ENCODE measurements at places on chromosomes 4 and X. TPM values are rescaled to one million over a fixed set of nuclear protein-coding genes. Genes with fewer than 3 reads are reported as not detected.

The RHOXF2B gene
- total RNA-seq, result not detected

The SERPINA7 gene
- total RNA-seq, result not detected

The HSFX2 gene
- total RNA-seq, result 1.2 TPM

The CSAG1 gene
- not detected for total RNA-seq

The UNC5C gene
- 0.45 TPM for total RNA-seq

The KCND1 gene
- total RNA-seq, result 1.00 TPM

The RHOXF2 gene
- not detected for total RNA-seq

The ADGRL3 gene
- total RNA-seq, result 15.7 TPM

The SOX3 gene
- 3.9 TPM for total RNA-seq

The ASIC5 gene
- not detected for total RNA-seq

The UGT2B11 gene
- total RNA-seq, result not detected

- no peak for DNase-seq
Measured at GRCh38 chr4:145545538-145546174, 64.0 kb downstream of the SMAD1 start.

- no peak for DNase-seq
Measured at GRCh38 chrX:39640866-39641265, 456.9 kb downstream of the BCOR start.

GRCh38 chr4:177938226-177938625, 496.0 kb upstream of the AGA start:
- no peak for DNase-seq

- no peak for DNase-seq
Measured at GRCh38 chr4:36330796-36331195, 49.4 kb downstream of the DTHD1 start.

DNA sequence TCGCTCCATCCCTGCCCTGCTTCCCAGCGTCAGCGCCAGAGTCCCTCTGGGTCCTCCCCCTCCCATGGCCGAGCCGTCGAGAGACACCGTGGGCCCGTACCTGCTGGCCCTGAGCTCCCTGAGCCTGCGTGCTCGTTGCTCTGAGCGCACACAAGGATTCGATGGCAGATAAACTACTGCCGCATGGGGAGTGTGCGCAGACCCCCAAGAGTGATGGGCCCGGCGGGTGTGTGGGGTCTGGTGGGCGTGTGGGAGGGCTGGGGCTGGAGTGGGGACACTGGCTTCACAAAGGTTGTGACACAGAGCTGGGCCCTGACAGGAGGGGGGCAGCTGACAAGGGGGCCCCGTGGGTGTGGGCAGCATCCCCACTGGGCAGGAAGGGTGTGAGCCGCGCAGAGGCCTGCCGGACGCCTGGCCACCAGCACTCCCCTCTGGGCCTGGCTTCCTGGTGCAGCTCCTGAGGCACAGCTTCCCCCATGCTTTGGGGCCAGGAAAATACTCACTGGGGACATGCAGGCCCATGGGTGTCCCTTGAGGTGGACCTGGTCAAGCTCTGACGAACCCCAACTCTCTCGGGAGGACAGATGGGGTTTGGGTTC, 4.8 kb upstream of the RGS12 start:
- DNase-seq, result no peak

GRCh38 chr4:14364953-14365536, 637.2 kb upstream of the CPEB2 start:
- DNase-seq, result no peak

GRCh38 chr4:107278791-107279483, 242.8 kb upstream of the DKK2 start:
- no peak for DNase-seq

DNA sequence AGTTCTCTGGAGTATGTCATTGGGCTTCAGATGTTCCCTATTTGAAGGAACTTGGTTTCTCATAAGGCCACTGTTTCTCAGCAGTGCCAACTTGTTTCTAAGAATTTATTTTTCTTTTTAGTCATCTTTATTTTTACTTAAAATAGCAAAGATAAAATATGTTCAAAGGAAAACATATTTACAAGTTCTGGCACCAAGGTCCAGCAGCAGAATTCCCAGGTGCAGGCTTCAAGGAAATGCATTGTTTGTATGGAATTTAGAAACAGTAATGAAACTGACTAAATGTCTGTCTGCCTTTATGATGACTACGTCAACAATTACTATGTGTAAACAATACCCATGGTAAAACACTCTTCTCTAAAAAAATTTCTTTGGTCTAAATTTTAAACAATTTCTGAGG, 109.6 kb downstream of the IL15 start:
- no peak for DNase-seq

DNA sequence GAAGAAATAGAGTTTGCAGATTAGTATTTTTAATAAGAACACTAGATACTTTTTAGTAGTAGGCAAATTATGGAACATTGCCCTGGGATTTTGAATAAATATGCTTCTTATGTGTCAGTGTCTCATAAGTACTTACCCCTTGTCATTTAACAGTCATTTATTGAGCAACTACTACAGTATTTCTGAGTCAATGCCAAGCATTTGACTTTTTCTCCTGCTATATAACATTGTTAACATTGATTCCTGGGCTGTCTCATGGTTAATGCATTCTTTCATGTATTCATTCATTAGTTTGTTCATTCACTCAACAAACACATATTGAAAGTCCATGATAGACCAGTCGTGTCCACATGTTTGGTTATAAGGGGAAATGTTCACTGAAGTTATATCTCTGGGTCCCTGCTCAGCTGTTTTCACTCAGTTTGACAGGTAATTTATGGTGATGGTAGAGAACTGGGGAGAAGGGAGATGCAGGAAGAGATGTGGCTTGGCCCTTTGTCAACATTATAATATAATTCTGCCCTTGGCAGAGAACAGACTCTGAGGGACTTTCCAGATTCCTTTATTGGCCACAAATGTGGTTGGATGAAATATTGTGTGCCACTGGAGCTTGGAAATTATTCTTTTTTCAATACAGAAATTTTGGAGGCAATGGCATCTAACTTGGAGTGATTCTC, 49.8 kb downstream of the OSTC start:
- DNase-seq, result no peak

DNA sequence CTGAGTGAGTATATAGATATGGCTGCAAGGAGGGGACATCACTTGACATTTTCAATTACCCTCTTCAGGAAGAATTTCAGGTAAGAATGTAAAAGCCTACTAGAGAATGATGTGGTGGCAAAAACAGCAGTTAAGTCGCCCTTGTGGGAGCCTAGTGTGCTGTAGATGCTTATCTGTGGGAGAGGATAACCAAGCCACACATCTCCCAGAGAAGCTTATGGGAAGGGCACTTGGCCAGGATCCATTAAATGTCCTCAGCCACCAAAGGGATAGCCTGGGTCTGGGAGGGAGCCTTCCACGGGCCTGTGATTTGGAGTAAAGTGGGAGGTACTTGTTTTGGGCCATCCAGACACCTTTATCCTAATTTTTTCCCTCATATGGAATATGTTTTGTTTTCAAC, 41.3 kb upstream of the BCLAF3 start:
- DNase-seq, result no peak

GRCh38 chr4:114296126-114296525, 302.5 kb upstream of the UGT8 start:
- DNase-seq, result no peak

- DNase-seq, result peak; percentile 63
Measured at GRCh38 chr4:848803-849477, 23.0 kb upstream of the CPLX1 start.

DNA sequence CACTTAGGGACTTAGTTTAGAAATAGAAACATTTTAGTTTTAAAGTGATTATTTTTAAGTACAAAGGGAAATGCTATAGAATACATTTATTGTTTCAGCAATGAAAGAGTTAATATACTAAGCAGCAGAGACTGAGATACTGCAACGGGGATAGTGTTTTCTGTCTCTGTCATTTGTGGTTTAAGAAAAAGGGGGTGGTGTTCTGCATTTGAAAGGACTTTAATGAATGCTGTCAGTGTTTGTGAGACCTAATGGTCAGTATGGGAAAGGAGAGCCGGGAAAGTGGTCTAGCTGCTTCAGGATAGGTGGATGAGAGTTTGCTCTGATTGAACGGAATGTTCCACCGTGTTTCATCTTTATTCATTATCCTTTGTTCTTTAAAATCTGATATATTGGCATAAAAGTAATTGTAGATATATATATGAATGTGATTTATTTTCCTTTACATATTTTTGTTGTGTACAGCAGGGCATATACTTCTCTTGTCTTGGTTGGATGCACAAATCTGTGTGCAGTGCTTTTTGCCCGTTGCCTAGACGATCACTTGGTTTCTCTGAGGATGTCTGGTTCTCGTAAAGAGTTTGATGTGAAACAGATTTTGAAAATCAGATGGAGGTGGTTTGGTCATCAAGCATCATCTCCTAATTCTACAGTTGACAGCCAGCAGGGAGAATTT, at the start of gene KLHL5:
KLHL5 (plus strand) TSS at position 139 of the 676 bp plus-strand sequence; CDS start at position 560, 421 bp downstream.
- peak; percentile 29 for DNase-seq

- DNase-seq, result peak; percentile 36
Measured at GRCh38 chrX:20530406-20530921, 263.8 kb upstream of the RPS6KA3 start.

GRCh38 chr4:109952612-109953011, 39.9 kb downstream of the EGF start:
- DNase-seq, result no peak

DNA sequence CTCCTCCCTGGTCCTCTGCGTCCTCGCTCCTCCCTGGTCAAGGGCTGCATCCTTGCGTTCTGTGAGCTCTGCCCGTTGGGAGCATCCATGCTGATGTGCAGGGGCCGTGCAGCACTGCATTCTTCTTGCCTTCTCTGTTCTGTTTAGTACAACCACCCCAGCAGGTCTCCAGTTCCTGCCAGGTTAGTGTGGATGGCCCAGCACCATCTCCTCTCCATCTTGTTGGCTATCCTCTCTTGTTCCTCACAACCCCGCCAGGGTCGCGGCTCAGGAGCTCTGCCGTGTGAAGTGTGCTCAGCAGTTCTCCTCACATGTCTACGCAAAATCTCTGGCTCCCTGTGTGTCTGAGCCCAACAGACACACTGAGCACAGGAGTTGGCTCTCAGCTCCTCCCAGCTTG, 10.4 kb upstream of the MAEA start:
- DNase-seq, result no peak

- DNase-seq, result no peak
Measured at GRCh38 chr4:126369076-126369475, 1054.3 kb downstream of the FAT4 start.

Data from H7 (cell line).